ENCODE measurements at places on chromosomes 5 and 9.

DNA sequence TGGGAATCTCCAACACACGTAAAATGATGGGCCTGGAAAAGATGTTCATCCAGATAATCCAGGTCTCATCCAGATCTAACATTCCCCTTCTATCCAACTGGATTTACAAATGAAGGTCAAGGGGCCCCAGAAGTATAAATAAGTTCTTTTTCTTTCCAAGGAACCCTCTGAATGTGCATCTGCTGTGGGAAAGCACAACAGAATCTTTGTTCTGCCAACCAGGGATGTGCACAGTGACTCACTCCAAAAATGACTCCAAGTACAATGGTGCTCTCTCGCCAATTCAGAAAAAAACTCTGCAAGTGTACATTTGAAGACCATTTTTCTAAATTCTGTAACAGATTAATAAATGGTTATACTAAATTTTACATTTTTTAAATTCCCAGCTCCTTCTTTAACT, 12.4 kb downstream of the RAPGEF6 start:
- DNase-seq = no peak

- DNase-seq = no peak
These were observed 132.3 kb downstream of the ZNF608 start for GRCh38 chr5:124614105-124614504.

DNA sequence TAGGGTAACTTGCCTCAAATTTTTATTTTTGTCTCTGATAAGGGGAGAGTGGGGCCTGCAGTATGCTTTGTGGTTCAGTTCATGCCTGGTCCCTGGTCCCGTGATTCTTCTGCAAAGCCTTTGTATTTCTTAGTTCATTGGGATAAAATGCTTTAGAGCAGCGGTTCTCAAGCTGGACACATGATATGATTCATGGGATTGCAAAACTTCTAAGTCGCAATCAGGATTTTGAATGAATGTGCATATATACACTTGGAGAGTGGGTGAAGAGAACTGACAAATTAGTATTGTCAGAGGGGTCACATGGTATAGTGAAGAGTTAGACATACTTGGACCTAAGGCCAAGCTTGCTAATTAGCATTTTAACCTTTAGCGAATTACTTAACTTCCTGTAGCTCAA, 265.4 kb upstream of the KLF9 start:
- no peak for DNase-seq

GRCh38 chr9:106961623-106962022, 98.7 kb downstream of the ZNF462 start:
- DNase-seq = no peak

DNA sequence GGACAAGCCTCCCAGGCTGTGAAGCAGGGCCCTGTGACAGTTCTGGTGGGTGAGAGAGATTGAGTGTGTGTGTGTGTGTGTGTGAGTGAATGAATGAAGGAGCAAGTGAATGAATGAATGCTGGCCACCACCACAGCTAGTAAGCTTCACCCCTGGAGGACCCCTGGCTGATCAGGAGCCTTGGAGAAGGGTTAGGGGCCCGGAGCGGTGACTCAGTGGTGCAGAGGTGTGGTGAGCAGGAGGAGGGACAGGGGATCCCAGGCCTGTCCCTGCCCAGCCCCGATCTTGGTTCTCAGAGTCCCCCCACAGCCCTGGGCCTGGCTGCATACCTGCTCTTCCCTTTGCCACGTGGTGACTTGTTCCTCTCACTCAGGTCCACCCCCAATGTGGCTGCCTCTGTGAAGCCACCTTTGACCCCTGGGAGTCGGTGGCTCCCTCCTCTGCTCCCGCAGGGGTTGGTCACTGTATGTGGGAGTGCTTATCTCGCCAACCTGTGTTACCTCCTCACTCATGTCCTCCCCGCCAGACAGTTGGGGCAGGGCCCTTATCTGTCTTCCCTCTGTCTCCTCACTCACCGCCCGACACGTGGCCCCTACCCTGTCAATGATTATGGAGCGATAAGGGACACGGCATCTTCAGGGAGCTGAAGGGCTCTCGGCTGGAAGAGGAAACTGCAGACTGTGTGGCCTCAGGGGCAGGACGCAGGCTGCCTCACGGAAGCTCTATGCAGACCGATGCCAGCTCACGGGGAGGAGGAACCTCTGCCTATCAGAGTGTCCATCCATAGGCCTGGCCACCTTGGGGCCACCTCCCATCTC, 99.9 kb upstream of the PITX1 start:
- DNase-seq = no peak

DNA sequence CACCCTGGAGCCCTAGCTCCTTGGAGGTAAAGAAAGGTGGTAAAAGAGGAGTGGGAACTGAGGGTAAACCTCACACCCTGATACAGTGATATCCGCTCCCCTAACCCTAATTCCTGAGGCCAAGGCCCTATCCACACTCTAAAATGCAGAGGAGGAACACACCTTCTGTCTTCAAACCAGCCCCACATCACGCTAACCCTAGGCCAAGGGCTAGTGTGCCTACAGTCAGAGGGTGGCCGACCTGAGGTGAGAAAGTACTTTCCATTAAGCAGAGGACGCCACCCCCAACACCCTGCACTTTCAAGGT, 590 bp downstream of the HDAC3 start:
- DNase-seq = no peak

GRCh38 chr9:129623331-129623730, 2.4 kb upstream of the C9orf50 start:
- DNase-seq = no peak

DNA sequence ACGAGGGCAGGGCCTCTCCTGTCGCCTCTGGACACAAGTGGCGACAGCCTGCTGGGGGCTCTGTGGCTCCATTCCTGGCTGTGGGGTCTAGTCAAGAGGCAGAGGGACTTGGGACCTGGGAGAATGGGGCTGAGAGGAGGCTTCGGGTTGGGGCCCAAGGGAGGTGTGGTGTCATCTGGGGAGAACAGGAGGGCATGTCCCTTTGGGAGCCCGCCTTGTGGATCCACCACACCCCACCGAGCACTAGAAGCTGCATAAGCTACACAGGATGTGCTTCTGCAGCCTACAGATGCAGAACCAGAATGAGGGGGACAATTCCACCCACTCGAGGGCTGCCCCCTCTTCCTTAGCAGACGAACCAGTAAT, 3.9 kb upstream of the MAN1B1 start:
- no peak for DNase-seq

- no peak for DNase-seq
These were observed 3.2 kb upstream of the MAPK9 start for GRCh38 chr5:180294913-180295555.

DNA sequence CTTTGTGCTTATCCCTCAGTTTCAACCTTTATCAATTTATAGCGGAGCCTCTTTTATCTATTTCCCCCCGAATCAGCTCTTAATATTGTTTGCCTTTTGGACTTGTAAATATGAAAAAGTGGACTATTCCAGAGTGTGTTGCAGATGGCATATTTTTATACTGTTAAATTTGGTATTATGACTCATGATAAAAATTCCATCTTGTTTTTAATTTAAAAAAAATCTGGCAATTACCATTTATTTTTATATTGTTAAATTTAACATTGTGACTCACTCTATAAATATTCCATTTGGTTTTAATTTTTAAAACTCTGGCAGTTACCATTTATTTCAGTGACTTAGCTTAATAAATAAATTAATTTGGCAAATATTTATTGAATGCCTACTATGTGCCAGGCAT, 37.5 kb downstream of the RBM27 start:
- DNase-seq = no peak

- no peak for DNase-seq
These were observed 37.0 kb upstream of the PSD2 start for GRCh38 chr5:139758510-139759075.

DNA sequence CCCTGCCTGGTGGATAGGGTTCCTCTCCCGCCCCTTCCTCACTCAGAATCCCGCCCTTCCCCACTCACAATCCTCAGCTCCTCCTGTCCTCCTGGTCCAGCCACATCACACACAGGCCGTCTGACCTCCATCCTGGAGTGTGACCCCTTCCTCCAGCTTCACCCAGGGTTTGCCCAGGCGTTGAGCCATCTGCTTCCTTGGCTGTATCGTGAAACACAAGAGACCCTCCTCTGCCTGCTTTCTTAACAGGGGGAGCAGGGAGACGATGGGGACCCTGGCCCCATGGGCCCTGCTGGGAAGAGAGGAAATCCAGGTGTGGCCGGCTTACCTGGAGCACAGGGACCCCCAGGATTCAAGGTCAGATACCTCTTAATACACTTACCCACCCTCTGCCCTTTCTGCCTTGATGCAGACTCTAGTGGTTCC, 32.3 kb upstream of the ORM1 start:
- no peak for DNase-seq

GRCh38 chr5:93022211-93022610, 558.8 kb downstream of the NR2F1-AS1 start:
- DNase-seq = no peak
